HEK293T (cell line): ENCODE measurements at places on chromosomes 6 and 20.

GRCh38 chr6:35382015-35382414 lies 39.7 kb downstream of the PPARD start:
- no peak for DNase-seq

- DNase-seq = no peak
Measured at GRCh38 chr6:101640131-101640530, 246.6 kb downstream of the GRIK2 start.

GRCh38 chr20:62675156-62675876 lies 33.0 kb downstream of the SLCO4A1 start:
- no peak for DNase-seq

DNA sequence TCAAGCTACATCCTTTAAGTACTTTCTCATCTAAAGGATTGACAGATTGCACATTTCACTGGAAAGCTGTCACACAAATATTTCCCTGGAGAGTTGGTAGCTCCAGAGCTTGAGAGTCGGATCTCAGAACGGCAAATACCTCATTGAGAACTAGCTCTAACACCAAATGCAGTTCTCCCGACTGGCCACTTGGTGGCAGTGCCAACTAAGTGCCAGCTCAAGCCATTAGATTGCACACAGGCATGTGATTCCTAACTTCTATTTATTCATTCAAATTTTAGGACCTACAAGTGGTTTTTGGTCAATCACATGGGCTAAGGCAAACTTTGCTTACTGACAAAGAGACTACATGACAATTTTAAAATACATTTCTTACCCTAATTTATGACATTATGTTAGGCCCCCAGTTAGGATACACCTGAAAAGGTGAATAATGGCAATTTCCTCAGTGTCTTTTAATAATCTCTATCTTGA lies 7.9 kb upstream of the MCHR2 start:
- DNase-seq = peak; percentile 68

- DNase-seq = no peak
Measured at GRCh38 chr6:100317031-100317430, 147.7 kb downstream of the SIM1 start.

DNA sequence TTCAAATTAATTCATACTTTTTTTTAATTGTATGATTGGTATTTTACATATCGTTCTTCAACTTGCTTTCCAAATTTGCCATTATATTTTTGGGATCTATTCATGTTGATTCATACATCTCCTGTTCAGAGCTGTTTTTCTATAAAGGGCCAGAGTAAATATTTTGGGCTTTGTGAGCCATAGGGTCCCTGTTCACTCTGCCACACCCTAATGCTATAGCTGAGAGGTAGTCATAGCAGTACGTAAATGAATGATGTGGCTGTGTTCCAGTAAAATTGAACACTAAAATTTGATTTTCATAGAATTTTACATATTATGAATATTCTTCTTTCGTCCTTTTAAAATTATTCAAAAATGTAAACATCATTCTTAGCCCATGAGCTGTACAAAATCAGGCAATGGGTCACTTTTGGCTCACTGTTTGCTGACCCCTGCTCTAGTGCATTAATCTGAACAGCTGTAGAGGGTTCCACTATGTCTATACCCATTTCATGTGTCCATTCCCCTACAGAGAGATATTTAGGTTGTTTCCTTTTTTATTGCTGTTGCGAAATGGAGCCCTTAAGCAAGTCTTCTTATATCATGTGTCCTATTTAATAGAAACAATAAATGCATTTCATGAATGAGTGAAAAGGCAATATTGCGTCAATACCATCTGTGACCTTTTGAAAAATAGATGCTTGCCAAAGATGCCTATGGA lies 136.4 kb upstream of the SALL4 start:
- DNase-seq = no peak

DNA sequence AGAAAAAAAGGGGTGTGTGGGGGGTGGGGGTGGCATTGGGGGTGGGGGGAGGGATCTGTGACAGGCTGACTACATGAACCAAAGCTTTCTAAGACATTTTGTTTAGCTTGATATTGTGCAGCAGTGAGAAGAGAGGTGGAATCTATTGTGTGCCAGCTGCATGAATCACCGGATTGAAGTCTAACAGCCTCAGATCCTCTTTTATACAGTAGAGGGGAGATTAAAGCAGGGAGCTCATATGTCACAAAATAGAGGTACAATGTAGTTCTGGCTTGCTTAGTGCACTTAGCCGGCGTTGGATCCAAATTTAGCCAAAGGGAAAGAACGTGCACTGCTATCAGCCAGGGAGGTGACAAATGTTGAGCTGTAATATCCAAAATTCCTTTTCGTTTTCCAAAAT lies 404.2 kb upstream of the CITED2 start:
- no peak for DNase-seq
